ENCODE measurements at places on chromosomes 3 and 15.

- no peak for DNase-seq
These were observed 73.1 kb upstream of the PRR23E start for GRCh38 chr3:127119693-127120464.

GRCh38 chr3:27216955-27217552, 152.1 kb downstream of the NEK10 start:
- no peak for DNase-seq

DNA sequence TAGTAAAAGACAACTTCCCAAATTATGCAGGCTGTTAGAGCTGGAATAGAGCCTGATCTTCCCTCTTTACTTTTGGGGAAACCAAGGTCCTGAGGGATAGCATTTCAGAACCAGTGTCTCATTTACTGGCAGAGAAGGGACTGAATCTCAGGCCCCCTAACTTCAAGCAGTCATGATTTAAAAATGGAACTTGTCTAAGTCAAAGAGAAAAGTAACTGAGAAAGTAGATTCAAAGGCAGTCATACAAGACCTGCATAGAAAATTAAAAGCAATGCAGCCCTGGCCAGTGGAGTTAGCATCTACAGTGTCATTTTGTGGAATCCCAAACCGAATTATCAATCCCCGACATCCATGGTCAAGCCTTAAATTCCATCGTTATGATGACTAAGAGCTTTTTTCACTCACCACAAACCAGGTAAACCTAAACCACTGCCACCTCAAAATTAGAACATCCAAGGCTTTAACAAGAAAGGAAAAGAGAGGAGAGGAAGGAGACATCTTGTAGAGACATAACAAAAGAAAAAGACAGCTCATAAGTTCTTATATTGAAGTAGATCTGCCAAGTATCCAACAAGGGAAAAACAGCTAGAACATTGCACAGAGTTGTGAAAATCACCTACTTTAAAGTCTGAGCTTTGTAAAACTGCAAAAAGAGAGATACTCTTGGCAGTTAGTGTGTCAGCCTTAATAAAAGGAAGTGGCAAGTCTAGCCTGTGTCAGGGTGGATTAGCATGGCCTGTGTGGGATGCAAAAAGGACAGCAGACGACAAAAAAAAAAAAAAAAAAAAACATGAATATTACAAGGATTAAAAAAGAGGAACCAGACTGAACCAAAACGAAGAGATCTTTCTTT, 54.1 kb upstream of the CCR2 start:
- peak; percentile 89 for DNase-seq

GRCh38 chr3:51908026-51908425, 4.9 kb upstream of the IQCF1 start:
- DNase-seq: no peak

DNA sequence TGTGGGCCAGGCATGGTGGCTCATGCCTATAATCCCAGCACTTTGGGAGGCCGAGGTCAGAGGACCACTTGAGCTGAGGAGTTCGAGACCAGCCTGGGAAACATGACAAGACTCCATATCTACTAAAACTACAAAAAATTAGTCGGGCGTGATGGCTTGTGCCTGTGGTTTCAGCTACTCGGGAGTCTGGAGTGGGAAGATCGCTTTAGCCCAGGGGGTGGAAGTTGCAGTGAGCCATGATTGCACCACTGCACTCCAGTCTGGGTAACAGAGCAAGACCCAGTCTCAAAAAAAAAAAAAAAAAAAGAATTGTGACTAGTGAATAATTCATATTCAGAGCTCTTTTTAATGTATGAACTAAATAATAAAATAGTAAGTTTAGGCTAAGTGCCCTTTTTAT, 87.8 kb upstream of the TSEN2 start:
- DNase-seq: peak; percentile 65

DNA sequence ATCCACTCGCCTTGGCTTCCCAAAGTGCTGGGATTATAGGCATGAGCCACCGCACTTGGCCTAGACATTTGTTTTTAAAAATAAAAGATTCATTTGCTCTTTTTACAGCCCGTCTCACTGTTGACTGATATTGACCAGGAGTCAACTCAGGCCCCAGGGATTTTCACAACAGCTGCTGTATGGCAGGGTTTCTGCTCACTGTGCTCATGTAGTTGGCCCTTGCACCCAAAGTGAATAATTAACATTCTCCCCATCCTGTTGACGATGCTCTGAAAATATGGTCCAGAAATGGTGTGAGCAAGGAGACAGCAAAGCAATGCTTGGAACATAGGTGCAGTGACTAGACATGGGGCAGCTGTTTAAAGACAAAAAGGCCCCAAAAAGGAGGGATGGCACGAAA, 2.9 kb upstream of the CCR5 start:
- DNase-seq: no peak

DNA sequence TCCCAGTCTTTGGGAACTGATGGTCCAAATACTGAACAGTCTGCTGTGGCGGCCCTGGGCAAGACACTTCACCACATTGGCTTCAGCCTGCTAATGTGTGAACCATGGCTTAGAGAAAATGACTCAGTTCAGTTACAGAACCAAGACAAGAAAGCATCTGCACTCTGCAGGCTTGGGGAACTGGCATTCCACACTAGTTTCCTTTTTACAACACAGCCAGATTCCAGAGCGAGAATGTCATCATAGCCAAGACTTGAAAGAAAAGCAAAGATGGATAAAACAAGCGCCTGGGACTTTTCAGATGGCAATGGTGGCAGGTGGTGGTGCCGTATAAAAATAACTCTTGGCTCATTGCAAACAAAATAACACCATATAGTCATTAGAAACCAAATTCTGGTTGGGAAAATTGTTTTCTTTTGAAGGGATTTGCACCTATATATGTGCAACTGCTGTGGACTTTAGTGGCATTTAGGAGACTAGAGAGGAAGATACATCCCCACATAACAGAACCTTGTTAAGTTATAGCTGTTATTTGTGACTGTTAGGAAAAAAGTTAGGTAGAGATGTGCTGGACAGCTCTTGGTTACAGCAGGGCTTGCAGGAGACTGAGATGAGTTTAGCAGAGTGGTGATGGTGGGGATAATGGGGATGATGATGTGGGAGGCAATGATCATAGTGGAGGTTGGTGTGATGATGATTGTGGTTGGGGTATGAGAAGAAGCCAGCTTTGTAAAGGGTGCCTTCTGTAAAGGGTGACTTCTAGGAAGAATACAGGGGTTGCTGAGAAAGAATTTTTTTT, 273.6 kb downstream of the THRB start:
- DNase-seq: no peak

DNA sequence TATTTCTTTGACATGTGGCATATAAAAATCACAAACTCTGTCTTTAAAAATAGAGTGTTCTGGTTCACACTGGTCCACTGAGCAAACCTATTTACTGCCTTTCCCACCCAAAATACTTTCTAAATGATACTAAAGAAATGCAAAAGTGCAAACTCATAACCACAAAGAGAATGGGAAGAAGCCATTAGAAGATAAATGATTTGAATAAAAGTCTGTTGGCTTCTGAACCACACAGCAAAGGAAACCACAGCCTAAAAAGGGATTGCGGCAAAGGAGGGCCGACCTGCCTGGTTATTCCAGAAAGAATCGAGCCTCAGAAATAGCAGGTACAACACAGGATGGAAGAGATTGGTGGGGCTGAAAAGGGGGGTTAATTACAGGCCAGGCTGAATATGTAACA, 599.5 kb downstream of the FHIT start:
- no peak for DNase-seq

DNA sequence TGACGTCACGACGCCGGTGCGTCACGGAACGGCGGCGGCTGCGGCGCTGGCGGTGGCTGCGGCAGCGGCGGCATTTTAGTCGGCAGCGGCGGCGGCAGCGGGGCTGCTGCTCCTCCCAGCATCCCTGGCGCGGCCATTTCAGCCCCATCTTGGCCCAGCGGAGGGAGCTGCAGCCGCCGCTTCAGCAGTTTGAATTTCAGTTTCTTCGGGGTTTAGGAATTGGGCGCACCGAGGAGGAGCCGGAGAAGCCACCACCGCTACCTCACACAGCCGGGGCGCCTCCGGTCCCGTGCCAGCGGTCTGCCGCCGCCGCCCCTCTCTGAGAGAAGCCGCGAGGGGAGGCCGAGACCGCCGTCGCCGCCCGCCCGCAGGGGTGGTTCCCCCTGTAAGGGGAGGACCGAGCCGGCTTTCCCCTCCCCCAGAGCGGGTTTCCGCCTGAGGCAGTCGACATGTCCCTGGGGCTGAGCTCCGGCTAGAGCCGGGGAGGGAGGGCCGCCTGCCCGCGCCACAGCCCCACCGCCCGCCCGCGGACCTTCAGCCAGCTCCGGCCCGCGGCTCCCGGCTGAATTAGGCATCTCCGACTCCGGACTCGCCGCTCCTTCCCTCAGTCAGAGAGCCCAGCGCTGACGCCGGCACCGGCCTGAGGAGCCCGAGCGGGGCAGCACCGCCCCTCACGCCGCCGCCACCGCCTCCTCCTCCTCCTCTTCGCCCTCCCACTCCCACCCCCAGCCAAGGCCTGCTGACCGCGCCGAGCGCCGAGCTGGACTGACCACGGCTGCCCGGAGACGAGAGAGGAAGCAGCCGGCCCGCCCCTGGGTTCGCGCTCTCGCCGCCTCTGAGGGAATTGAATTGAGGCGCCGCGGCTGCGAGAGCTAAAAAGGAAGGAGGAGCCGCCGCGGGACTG, at the start of gene TSC22D2:
Gene TSC22D2 (plus strand): TSS at position 78 of the 904 bp plus-strand sequence. CDS start 1,053 bp downstream, outside the sequence.
- DNase-seq: peak; percentile 97

DNA sequence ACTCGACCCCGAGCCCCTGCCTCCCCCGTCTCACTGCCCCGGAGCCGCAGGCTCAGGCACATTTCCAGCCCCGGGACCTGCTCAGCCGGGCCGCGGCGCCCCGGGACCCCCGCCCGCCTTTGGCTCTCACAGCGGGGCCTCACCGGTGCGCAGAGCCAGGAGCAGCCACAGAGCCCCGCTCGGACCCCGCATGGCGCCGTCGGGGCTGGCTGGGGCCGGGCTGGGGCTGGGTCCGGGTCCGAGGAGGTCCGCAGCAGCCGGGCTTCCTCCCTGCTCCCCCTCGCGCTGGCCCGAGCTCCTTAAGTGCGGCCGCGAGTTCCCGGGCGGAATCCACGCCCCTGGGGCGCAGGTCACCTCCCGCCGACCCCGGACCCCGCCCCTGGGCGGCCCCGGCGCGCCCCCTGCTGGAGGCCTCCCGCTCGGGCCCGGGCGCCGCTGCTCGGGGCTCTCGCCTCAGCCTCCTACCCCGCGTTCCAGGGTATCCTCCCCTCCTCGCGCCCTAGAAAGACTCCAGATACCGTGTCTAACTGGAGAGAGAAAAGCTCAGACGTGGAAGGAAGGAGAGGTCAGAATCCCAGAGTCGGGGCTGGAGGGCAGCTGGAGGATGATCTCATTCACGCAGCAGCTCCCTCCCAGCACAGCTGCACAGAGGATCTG, at the start of gene MELTF:
Gene MELTF (minus strand): TSS at position 307 of the 657 bp plus-strand sequence. CDS start 115 bp downstream, at position 192.
- DNase-seq: peak; percentile 81

DNA sequence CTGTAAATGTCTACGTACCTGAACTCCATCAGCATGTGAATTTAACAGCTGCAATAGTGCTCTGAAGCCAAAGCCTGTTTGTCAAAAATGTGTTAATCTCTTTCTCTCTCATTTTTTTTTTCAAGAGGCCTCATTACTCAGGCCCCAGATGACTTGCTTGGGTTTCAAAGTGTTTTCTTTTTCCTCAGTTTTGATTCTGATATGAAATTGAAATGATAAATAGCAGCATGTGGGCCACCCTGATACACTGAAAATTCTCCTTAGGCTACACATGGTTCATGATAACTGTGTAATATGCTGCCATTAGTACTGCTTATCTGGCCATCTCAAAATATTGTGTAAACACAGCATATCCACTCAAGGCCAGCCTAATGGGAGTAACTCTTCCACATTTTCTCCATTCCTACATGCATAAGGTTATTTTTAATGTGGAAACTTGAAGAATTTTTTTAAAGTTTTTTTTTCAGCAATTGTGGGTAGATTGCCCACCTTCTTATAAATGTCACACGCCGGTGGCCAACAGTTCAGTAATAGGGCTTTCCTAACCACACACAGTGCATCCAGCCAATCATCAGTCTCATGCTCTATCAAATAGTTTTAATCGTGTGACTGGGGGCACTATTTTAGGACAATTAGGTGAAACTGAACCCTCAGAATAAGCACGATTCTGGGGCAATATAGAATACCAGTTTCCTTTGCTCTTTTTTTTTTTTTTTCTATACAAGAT, 13.1 kb upstream of the DENND4A start:
- no peak for DNase-seq

GRCh38 chr15:65329984-65330735, 25.7 kb downstream of the RNU5B-1 start:
- no peak for DNase-seq

GRCh38 chr3:153422314-153422713, 260.3 kb downstream of the RAP2B start:
- DNase-seq: no peak

DNA sequence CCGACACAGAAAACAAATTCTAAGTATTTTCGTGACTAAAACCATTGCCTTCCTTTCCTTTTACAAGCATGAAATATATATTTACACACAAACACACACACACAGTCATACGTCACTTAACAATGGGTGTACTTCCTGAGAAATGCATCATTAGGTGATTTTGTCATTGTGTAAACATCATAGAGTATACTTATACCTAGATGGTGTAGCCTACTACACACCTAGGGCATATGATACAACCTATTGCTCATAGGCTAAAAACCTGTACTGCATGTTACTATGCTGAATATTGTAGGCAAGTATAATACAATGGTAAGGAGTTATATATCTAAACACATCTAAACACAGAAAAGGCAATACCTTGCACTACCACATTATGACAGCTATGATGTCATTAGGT, 28.6 kb downstream of the COL6A5 start:
- no peak for DNase-seq

- no peak for DNase-seq
These were observed 73.7 kb upstream of the DLG1 start for GRCh38 chr3:197372047-197372661.

DNA sequence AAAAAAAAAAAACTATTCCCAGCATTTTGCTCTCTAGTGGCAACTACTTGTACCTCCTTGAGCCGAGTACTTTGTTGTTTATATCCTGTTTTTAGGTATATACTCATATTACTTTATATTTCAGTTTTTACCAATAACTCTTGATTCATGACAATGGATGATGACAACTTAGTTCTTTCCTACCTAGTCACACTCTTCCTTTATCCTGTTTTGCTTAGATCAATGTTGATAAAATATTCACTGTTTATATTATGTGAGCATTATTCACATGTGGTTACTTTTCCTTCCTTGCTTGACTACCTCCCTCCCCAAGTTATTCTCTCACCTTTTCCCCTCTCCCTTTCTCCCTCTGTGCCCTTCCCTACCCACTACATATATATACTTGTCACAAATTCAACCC, 53.7 kb downstream of the NKIRAS1 start:
- no peak for DNase-seq

GRCh38 chr15:32884146-32884545, 166.3 kb downstream of the GREM1 start:
- DNase-seq: no peak

GRCh38 chr3:148998715-148999423, 7.5 kb downstream of the GYG1 start:
- peak; percentile 19 for DNase-seq

DNA sequence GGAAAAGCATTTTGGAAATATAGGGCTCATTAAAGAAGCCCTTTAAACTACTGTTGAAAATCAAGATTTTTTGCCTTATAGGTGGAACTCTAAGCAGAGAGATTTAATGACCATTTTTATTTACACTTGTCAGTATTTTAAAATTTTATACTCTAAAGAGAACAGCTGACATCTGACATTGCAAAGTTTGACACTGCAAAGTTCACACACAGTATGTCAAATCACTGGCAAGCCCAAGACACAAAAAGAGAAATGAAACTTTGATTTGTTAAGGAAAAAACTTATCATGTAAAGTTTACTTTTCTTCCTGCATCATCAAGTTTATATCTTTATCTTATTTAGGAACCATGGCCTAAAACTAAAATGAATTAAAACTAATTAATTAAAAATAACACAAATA, 40.2 kb downstream of the DPH6 start:
- DNase-seq: peak; percentile 21

- DNase-seq: no peak
These were observed 17.2 kb upstream of the ABHD10 start for GRCh38 chr3:111961461-111962164.
